ENCODE measurements at places on chromosomes 7 and 10. TPM values are rescaled to one million over a fixed set of nuclear protein-coding genes. Genes with fewer than 3 reads are reported as not detected.

Gene HELLS
- total RNA-seq, result 12.1 TPM

Gene BRAT1
- total RNA-seq, result 15.4 TPM

Gene KCND2
- total RNA-seq, result not detected

Gene ADD3
- total RNA-seq, result 14.5 TPM

Gene CTAGE15
- 2.8 TPM for total RNA-seq

Gene JMJD1C
- 91.9 TPM for total RNA-seq

Gene GSTO1
- 54.6 TPM for total RNA-seq

Gene C10orf53
- not detected for total RNA-seq

Gene DYNC1I1
- not detected for total RNA-seq

Gene HNRNPA2B1
- total RNA-seq, result 646 TPM

Measured in MCF 10A (cell line).